ENCODE measurements at places on chromosomes 12 and 14.

DNA sequence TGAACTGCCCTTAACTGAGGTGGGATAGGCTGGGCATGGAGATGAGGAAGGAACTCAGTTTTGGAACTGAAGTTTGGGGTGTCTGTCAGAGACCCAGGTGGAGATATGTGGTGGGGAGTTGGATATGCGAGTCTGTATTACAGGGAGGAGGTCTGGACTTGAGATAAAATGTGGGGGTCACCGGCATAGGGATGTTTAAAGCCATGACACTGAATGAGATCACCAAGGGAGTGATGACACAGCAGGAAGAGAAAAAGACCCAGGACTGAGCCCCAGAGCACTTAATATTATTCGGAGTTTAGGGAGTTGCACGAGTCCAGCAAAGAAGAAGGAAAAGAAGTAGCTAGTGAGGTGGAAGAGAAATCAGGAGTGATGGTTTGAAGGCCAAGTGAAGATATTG, 4.0 kb upstream of the OASL start:
- H3K4me1 ChIP-seq, result no peaks in the 10 kb centered on the region
- H3K36me3 ChIP-seq, result no peaks in the 10 kb centered on the region
- H3K27ac ChIP-seq, result no peak overlapping the region
- no peak overlapping the region for H3K4me3 ChIP-seq

GRCh38 chr14:30914812-30915211, 40.5 kb downstream of the COCH start:
- H3K36me3 ChIP-seq, result no peaks in the 10 kb centered on the region
- H3K27ac ChIP-seq, result no peak overlapping the region
- DNase-seq, result no peak

GRCh38 chr14:28785096-28785952, 18.7 kb downstream of the FOXG1 start:
- H3K27me3 ChIP-seq, result peaks cover 69% of the 10 kb centered on the region
- peaks cover 7% of the 10 kb centered on the region for H3K4me1 ChIP-seq
- H3K36me3 ChIP-seq, result no peaks in the 10 kb centered on the region
- peak overlapping the region; percentile 58 for H3K4me3 ChIP-seq
- H3K27ac ChIP-seq, result no peak overlapping the region

- no peak for DNase-seq
- no peak overlapping the region for H3K27ac ChIP-seq
- no peak overlapping the region for H3K4me3 ChIP-seq
- no peaks in the 10 kb centered on the region for H3K4me1 ChIP-seq
- H3K36me3 ChIP-seq, result peaks cover 6% of the 10 kb centered on the region
These were observed 15.2 kb downstream of the FGFR1OP2 start for GRCh38 chr12:26953447-26953846.

- DNase-seq, result no peak
- H3K4me3 ChIP-seq, result no peak overlapping the region
- H3K36me3 ChIP-seq, result no peaks in the 10 kb centered on the region
- H3K27me3 ChIP-seq, result no peaks in the 10 kb centered on the region
These were observed 31.9 kb downstream of the NT5DC3 start for GRCh38 chr12:103809154-103809553.

GRCh38 chr14:65084554-65085505, 17.5 kb downstream of the MAX start:
- no peak for DNase-seq
- H3K4me3 ChIP-seq, result no peak overlapping the region
- no peaks in the 10 kb centered on the region for H3K4me1 ChIP-seq

GRCh38 chr12:103687253-103687652, 100.2 kb downstream of the STAB2 start:
- H3K36me3 ChIP-seq, result no peaks in the 10 kb centered on the region
- H3K4me3 ChIP-seq, result no peak overlapping the region
- no peaks in the 10 kb centered on the region for H3K27me3 ChIP-seq
- H3K4me1 ChIP-seq, result no peaks in the 10 kb centered on the region
- DNase-seq, result no peak
- H3K27ac ChIP-seq, result no peak overlapping the region

DNA sequence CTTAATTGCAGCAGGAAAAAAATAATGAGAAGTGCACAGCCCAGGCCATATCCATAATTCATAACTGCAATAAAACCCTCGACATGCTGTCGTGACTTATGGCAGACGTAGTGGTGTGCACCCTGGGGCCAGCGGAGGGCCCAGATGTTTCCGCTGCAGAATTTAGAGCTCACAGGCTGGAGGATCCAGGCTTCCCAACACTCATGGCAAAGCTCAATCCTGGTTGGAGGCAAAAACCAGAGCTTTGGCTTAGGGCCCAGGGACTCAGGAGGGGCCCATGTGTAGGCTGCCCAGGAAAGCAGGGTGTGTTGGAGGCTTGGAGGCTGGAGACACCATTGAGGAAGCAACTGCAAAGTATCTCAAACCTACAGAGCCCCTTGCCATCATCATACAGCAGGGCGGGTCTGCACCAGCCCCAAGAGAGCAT, 68.7 kb downstream of the SERPINA3 start:
- no peaks in the 10 kb centered on the region for H3K4me1 ChIP-seq
- DNase-seq, result no peak
- no peak overlapping the region for H3K4me3 ChIP-seq
- H3K27ac ChIP-seq, result no peak overlapping the region

DNA sequence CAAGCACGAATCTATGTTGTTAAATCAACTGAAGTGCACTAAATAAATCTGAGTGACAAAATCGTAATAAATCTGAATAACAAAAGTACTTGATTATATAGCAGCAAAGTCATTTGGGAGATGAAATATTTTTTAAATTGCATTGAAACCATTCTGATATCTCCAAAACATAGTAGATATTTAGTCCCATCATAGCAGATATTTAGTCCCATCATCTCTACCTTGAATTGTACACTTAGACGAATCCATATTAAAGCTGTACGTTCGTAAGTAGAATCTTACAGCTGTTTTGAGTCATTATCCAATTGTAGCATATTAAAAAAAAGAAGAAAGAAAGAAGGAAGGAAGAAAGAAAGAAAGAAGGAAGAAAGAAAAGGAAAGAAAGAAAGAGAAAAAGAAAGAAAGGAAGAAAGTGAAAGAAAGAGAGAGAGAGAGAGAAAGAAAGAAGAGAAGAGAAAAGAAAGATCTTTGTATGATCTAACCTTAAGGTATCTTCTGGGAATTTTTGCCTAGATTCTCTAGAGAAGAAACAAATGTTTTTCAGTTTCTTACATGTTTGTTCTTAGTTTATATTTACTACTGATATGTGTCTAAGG, 2.6 kb downstream of the DCN start:
- DNase-seq, result no peak
- H3K4me3 ChIP-seq, result peak overlapping the region; percentile 49
- H3K4me1 ChIP-seq, result no peaks in the 10 kb centered on the region
- no peaks in the 10 kb centered on the region for H3K36me3 ChIP-seq

DNA sequence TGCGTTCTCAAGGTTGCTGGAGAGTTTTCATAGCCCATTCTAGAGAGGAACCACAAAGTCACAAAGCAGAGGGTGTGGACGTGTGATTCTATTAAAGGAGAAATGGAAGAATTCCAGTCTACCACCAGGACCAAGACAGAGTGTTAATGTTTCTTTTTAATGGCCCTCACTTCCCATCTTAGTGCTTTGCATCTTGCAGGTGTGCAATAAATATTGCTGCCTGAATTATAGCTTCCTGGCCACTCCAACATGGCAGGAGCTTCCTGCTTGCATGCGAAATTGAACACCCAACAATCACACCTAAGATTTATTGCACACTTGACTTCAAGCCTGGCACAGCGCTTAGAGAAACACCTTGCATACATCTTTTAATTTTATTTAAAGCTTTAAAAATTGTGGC, 22.4 kb upstream of the PPP1CC start:
- no peak for DNase-seq
- no peaks in the 10 kb centered on the region for H3K27me3 ChIP-seq
- H3K36me3 ChIP-seq, result no peaks in the 10 kb centered on the region
- no peak overlapping the region for H3K4me3 ChIP-seq

GRCh38 chr12:114476159-114476558, 70.2 kb upstream of the TBX5 start:
- H3K36me3 ChIP-seq, result no peaks in the 10 kb centered on the region
- no peak for DNase-seq
- H3K4me3 ChIP-seq, result no peak overlapping the region
- no peak overlapping the region for H3K27ac ChIP-seq
- H3K4me1 ChIP-seq, result no peaks in the 10 kb centered on the region
- H3K27me3 ChIP-seq, result no peaks in the 10 kb centered on the region

DNA sequence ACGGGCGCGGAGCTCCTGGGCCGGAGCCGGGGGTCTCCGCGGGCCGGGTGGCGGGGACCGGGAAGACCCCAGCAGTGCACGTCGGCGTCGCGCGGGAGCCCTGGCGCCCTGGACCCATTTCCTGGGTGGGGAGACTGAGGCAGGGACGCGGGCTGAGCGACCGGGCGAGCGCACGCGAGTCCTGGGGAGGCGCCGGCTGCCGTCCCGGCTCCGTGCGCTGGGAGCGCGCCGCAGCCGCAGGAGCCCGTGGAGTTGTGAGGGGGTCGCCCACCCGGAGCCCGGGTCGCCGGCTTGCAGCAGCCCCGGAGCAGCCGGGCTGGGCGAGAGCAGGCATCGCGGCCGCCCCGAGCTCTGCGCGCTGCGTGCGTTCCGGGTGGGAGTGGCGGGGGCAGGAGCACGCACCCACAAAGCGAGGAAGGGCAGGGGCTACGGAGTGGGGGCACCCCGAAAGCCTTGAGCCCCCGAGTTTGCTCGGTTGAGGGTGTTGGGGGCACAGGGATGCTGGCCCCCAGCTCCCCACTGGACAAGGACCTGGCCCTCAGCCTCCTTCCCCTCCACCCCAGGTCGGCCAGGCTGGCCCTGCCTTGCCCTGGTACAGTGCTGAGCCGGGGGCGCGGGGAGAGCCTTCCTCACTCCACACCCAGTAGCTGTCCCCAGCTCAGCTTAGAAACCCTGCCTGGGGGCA, 620 bp downstream of the MMP17 start:
- H3K27me3 ChIP-seq, result no peaks in the 10 kb centered on the region
- peak overlapping the region; percentile 59 for H3K4me3 ChIP-seq
- H3K36me3 ChIP-seq, result no peaks in the 10 kb centered on the region
- peaks cover 10% of the 10 kb centered on the region for H3K4me1 ChIP-seq
- no peak for DNase-seq
- no peak overlapping the region for H3K27ac ChIP-seq

GRCh38 chr12:106296179-106296877, 6.2 kb upstream of the TCP11L2 start:
- no peak for DNase-seq
- H3K4me1 ChIP-seq, result no peaks in the 10 kb centered on the region
- no peak overlapping the region for H3K27ac ChIP-seq
- H3K4me3 ChIP-seq, result no peak overlapping the region

DNA sequence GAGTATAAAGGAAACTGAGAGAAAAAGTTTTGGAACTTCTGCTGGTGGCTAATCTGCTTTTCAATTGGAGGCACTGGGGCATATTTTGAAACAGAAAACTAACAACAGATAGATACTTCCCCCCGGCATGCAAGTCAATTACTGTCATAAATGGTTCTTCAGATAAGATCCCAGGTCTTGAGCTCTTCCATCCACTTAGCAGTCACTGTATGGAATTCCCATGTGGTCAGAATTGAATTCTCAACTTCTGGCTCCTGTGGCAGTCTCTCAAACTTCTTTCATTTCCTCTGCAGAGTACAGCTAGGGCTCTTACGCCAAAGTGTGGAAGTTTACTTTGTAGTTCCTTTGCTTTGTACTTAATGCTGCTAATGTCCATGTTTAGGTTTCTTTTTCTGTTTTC, 452.2 kb downstream of the IPO8 start:
- DNase-seq, result no peak
- H3K4me3 ChIP-seq, result no peak overlapping the region
- H3K27me3 ChIP-seq, result no peaks in the 10 kb centered on the region
- H3K4me1 ChIP-seq, result no peaks in the 10 kb centered on the region
- no peak overlapping the region for H3K27ac ChIP-seq
- no peaks in the 10 kb centered on the region for H3K36me3 ChIP-seq

- H3K36me3 ChIP-seq, result no peaks in the 10 kb centered on the region
- H3K27me3 ChIP-seq, result no peaks in the 10 kb centered on the region
- no peaks in the 10 kb centered on the region for H3K4me1 ChIP-seq
- no peak overlapping the region for H3K27ac ChIP-seq
- H3K4me3 ChIP-seq, result no peak overlapping the region
These were observed 2.3 kb downstream of the SNAPC1 start for GRCh38 chr14:61764342-61765122.

GRCh38 chr14:78927261-78927660, 757.1 kb downstream of the NRXN3 start:
- no peak for DNase-seq
- H3K4me3 ChIP-seq, result no peak overlapping the region
- H3K27me3 ChIP-seq, result no peaks in the 10 kb centered on the region
- H3K4me1 ChIP-seq, result no peaks in the 10 kb centered on the region

DNA sequence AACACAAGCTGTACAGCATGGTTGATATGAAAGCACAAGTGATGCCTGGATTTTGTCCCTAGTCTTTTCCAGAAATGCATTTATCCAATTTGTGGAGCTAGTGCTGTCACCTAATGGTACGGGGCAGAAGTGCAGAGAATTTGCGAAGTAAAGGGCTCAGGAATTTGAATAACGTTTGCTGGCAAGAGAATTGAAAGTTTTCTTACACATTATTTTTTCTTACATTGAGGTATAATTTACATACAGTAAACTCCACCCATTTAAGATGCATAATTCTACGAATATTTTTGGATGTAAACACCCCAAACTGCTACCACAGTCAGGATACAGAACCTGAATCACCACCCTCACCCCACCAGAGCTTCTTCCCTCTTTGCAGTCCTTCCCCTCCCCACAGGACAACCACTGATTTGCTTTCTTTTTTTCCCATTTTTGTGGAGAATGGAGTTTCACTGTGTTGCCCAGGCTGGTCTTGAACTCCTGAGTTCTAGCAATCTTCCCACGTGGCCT, 3.5 kb downstream of the AICDA start:
- no peak for DNase-seq
- H3K4me1 ChIP-seq, result no peaks in the 10 kb centered on the region
- no peaks in the 10 kb centered on the region for H3K27me3 ChIP-seq
- H3K4me3 ChIP-seq, result no peak overlapping the region

DNA sequence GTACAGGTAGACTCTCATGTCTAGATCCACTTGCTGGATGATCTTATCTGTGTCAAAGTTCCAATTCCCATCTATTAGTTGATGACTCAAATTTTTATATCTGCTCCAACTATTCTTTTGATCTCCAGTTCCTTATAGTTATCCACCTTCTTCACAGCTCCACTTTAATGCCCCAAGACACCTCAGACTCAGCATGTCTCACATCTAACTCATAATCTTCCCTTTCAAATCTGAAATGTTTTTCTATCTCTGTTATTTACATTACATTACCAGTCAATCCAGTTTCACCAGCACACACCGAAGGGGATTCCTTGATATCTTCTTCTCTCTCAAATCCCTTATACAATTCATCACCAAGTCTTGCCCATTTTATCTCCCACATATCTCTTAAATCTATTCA, 3.7 kb upstream of the METAP2 start:
- H3K27ac ChIP-seq, result no peak overlapping the region
- no peak overlapping the region for H3K4me3 ChIP-seq
- H3K27me3 ChIP-seq, result no peaks in the 10 kb centered on the region
- H3K4me1 ChIP-seq, result peaks cover under 1% of the 10 kb centered on the region
- H3K36me3 ChIP-seq, result no peaks in the 10 kb centered on the region
- no peak for DNase-seq

- no peak for DNase-seq
- no peaks in the 10 kb centered on the region for H3K27me3 ChIP-seq
- no peaks in the 10 kb centered on the region for H3K4me1 ChIP-seq
- H3K27ac ChIP-seq, result no peak overlapping the region
These were observed 346.5 kb downstream of the BCL11B start for GRCh38 chr14:98925354-98926040.

- no peaks in the 10 kb centered on the region for H3K4me1 ChIP-seq
- H3K4me3 ChIP-seq, result no peak overlapping the region
- DNase-seq, result no peak
These were observed 49.0 kb downstream of the TBC1D15 start for GRCh38 chr12:71888521-71888920.
